ENCODE measurements at places on chromosomes 11 and 22.

GRCh38 chr22:29756341-29756740 lies 10.5 kb downstream of the ZMAT5 start:
- H3K27me3 ChIP-seq: no peaks in the 10 kb centered on the region
- H3K4me3 ChIP-seq: no peak overlapping the region
- H3K4me1 ChIP-seq: no peaks in the 10 kb centered on the region
- no peaks in the 10 kb centered on the region for H3K36me3 ChIP-seq
- DNase-seq: no peak

GRCh38 chr11:104152941-104153505 lies 10.9 kb downstream of the PDGFD start:
- no peak overlapping the region for H3K4me3 ChIP-seq
- no peak for DNase-seq
- no peaks in the 10 kb centered on the region for H3K27me3 ChIP-seq
- H3K4me1 ChIP-seq: no peaks in the 10 kb centered on the region
- no peaks in the 10 kb centered on the region for H3K36me3 ChIP-seq

GRCh38 chr22:36197065-36197440 lies 4.6 kb downstream of the APOL4 start:
- peak; percentile 85 for DNase-seq
- H3K27ac ChIP-seq: peak overlapping the region; percentile 9
- no peaks in the 10 kb centered on the region for H3K36me3 ChIP-seq
- peak overlapping the region; percentile 1 for H3K4me3 ChIP-seq
- H3K27me3 ChIP-seq: no peaks in the 10 kb centered on the region

DNA sequence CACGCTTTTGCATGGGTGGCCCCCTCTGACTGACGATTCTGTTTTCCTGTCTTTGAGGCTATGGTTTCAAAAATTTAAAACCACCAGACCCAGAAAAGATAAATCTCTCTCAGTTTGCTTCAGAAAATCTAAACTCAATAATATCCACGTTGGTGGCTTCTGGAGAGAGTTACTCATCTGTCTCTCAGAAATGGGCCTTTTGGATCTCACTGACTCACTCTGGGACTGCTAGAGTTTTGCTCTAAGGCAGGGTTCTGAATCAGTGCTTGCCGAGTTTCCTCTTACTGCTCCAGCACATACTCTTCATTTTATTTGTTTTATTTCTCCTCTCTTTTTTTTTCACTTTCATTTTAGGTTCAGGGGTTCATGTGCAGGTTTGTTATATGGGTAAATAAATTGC lies 305.7 kb downstream of the BLID start:
- no peaks in the 10 kb centered on the region for H3K27me3 ChIP-seq
- H3K27ac ChIP-seq: no peak overlapping the region
- no peaks in the 10 kb centered on the region for H3K36me3 ChIP-seq
- H3K4me1 ChIP-seq: no peaks in the 10 kb centered on the region
- H3K4me3 ChIP-seq: no peak overlapping the region

DNA sequence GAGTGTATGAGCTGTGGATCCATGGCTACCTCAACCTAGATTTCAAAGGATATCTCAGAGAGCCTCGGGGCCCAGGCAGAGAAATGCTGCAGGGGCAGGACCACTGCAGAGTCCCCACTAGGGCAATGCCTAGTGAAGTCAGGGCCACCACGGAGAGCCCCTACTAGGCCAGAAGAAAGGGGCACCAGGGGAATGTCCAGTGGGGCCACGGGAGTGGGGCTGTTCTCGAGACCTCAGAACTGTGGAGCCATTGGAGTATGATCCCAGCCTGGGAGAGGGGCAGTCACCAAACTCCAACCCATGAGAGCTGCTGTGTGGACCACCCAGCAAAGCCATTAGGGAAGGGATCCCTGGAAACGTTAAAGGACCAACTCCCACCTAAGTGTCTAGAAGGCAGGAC lies 24.5 kb downstream of the RTL6 start:
- DNase-seq: no peak
- no peak overlapping the region for H3K4me3 ChIP-seq
- H3K36me3 ChIP-seq: no peaks in the 10 kb centered on the region

DNA sequence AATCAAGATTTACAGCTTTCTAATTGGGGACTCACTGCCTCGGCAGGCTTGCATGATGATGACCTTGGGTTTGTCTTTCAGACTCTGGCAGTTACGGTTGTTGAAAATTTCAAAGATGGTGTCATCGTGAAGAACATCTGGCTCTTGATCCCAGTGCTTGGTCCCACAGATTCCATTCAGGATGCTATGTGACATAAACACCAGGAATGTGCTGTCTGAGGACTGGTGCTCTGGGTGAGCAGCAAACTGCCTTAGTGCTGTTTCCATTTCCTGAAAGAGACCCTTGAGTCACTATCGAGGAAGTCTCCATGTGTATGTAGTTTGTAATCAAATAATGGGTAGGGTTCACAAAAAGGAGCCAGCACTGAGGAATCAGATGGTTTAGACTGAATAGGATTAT lies 7.1 kb downstream of the CASP12 start:
- H3K36me3 ChIP-seq: no peaks in the 10 kb centered on the region
- no peak overlapping the region for H3K4me3 ChIP-seq
- H3K27ac ChIP-seq: no peak overlapping the region
- no peaks in the 10 kb centered on the region for H3K4me1 ChIP-seq
- no peaks in the 10 kb centered on the region for H3K27me3 ChIP-seq
- no peak for DNase-seq
